Activated B cell treated with CpG ODN at 0.5 μM for 24 hours (primary cell): ENCODE measurements at places on chromosomes 2 and 18.

DNA sequence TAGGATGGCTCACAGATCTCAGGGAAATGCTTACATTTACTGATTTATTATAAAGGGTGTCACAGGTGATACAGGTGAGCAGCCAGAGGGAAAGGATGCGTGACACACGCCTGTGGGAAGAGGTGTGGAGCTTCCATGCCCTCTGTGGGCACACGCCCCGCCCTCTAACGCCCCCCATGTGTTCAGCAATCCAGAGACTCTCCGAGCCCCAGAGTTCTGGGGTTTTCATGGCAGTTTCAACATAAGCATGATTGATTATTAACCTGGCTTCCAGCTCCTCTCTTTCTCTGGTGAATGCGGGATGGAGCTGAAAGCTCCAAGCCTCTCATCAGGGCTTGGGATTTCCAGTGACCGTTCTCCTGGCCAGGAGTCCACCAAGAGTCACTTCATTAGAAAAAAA is 34.3 kb upstream of the ODC1 start:
- DNase-seq, result no peak
- H3K4me3 ChIP-seq, result no peak overlapping the region
- peaks cover 8% of the 10 kb centered on the region for H3K4me1 ChIP-seq
- H3K36me3 ChIP-seq, result no peaks in the 10 kb centered on the region

- DNase-seq, result no peak
- H3K36me3 ChIP-seq, result peaks cover 2% of the 10 kb centered on the region
- no peak overlapping the region for H3K27ac ChIP-seq
- no peak overlapping the region for H3K4me3 ChIP-seq
- peaks cover 41% of the 10 kb centered on the region for H3K27me3 ChIP-seq
These were observed 81.5 kb upstream of the SMAD2 start for GRCh38 chr18:48011926-48012465.

DNA sequence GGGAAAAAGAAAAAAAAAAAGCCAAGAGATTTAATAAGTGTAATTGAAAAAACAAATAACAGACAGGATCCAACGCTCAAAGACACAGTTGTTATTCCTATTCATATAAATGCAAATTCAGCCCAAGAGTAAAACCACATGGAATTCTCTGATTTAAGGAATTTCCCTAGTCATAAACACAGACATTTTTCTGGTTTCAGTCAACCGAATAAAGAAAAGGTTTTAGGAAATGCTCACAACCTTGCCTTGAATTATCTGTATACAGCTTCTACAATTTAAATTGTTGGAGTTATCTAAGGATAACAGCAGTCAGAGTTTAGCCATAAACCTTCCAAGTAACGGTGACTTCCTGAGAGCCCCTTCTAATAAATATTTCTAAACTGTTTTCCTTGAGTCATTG is 122.7 kb downstream of the VWC2L start:
- no peak overlapping the region for H3K4me3 ChIP-seq
- no peaks in the 10 kb centered on the region for H3K4me1 ChIP-seq
- no peak overlapping the region for H3K27ac ChIP-seq
- DNase-seq, result no peak
- H3K36me3 ChIP-seq, result no peaks in the 10 kb centered on the region
- no peaks in the 10 kb centered on the region for H3K27me3 ChIP-seq

DNA sequence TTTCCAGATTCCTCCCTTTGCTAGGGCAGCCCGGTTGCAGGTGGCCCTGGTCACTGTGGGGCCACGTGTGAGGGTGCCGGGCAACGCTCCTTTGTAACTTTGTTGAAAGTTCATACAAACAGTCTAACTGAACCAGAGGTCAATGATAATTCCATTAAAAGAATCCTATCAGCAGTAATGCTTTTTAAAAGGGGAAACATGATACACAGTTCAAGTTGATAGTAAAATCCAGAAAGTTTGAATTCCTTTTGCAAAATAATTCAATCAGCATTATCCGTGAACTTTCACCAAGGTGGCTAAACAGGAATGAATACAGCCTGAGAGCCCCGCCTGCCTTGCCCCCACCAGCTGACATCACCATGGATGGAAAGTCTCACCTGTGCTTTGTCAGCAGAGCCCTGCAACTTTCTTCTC is 166.2 kb downstream of the ACKR3 start:
- H3K27ac ChIP-seq, result no peak overlapping the region
- H3K36me3 ChIP-seq, result no peaks in the 10 kb centered on the region
- H3K4me1 ChIP-seq, result no peaks in the 10 kb centered on the region
- no peak for DNase-seq

- H3K27me3 ChIP-seq, result no peaks in the 10 kb centered on the region
- no peak overlapping the region for H3K27ac ChIP-seq
- no peak for DNase-seq
- no peaks in the 10 kb centered on the region for H3K36me3 ChIP-seq
- peaks cover 55% of the 10 kb centered on the region for H3K4me1 ChIP-seq
These were observed 27.3 kb downstream of the LPIN2 start for GRCh38 chr18:2985628-2986027.

DNA sequence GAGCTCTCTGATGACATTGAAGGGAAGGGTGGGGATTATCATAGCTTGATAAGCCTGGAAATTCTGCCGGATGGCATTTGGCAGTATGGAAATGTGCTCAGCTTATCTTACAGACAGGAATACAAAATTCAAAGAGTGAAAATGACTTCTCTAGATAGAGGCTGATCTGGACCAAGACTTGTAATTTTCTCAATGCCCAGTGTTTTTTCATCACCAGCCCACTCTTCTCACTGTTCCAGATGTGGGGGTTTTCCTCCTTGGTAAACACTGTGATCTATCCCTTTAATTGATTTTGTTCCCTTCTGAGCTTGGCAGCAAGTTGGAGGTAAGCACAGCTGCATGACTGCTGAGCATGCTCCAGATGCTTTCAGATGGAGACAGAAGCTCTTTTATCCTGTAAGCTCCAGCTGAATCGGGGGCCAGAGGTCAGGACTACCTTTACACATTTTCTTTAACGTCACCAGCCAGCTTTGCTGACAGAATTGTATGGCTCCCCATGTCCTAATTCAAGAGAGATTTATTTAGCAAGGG is 287.4 kb upstream of the TCF4 start:
- no peaks in the 10 kb centered on the region for H3K36me3 ChIP-seq
- no peak for DNase-seq

DNA sequence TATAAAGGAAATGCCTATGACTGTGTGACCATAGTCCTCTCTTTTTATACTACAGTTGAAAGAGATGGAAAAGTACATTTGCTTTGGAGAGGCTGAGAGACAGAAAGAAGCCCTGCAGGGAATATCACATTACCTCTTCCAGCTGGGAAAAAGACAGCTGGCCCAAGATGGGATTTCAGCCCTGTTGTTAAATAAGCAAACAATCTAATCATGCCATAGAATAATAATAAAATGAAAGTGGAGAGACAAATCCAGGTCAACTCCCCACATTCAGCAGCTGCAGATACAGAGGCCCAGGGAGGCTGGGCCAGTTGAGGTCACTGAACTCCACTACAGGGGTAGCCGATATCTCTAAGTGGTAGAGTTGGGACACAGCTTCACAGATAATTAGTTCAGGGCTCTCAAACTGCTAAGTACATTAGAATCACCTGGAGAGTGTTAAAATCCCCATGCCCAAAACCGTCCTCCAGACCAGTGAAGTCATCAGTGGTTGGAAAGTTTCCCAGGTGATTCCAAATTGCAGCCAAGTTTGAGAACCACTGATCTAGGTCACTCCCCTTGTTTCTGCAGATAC is 81.9 kb downstream of the MOGAT1 start:
- peaks cover 6% of the 10 kb centered on the region for H3K4me1 ChIP-seq
- peaks cover 6% of the 10 kb centered on the region for H3K27me3 ChIP-seq
- H3K27ac ChIP-seq, result no peak overlapping the region
- H3K4me3 ChIP-seq, result no peak overlapping the region
- no peak for DNase-seq

- H3K4me1 ChIP-seq, result no peaks in the 10 kb centered on the region
- no peaks in the 10 kb centered on the region for H3K36me3 ChIP-seq
- no peak overlapping the region for H3K27ac ChIP-seq
- H3K27me3 ChIP-seq, result no peaks in the 10 kb centered on the region
- no peak overlapping the region for H3K4me3 ChIP-seq
These were observed 1311.0 kb upstream of the FAM98A start for GRCh38 chr2:34909992-34910705.

GRCh38 chr18:56326336-56327072 is 311.9 kb downstream of the TXNL1 start:
- H3K27me3 ChIP-seq, result no peaks in the 10 kb centered on the region
- DNase-seq, result no peak
- no peak overlapping the region for H3K27ac ChIP-seq
- no peaks in the 10 kb centered on the region for H3K36me3 ChIP-seq

DNA sequence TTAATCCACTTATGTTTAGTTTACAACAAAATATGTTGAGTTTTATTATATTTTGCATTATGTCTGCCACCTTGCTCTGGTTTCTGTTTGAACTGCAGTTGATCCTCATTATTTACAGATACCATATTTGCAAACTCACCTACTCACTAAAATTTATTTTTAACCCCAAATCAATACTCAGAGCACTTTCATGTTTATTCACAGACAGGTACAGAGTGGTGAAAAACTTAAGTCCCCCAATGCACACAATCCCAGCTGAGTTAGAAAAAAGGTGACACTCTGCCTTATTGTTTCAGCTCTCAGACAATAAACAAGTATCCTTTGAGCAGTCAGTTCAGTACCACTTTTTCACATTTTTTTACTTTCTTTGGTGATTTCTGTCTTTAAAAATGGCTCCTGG is 13.7 kb downstream of the GCG start:
- no peak for DNase-seq
- H3K27ac ChIP-seq, result no peak overlapping the region
- H3K27me3 ChIP-seq, result peaks cover 9% of the 10 kb centered on the region

- no peaks in the 10 kb centered on the region for H3K36me3 ChIP-seq
- H3K4me1 ChIP-seq, result no peaks in the 10 kb centered on the region
- DNase-seq, result no peak
- H3K27ac ChIP-seq, result no peak overlapping the region
- peaks cover 24% of the 10 kb centered on the region for H3K27me3 ChIP-seq
- H3K4me3 ChIP-seq, result no peak overlapping the region
These were observed 66.1 kb downstream of the CIB4 start for GRCh38 chr2:26574900-26575560.

DNA sequence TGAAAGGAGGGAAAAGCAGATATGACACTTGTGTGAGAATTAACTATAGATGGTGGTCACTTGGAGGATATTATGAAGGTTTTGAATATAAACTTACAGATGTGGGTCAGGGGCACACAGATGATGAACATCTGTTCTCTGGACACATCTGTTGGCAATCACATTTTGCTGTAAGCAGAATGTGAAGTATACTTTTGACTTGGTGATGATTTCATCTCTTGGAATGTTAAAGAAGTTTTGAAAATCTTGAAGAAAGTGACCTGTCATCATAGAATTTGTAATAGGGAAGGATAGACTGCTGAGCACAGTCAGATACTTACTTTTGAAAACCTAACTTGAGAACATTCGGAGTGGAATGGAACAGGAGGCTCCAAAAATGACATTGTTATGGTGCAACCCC is 40.2 kb downstream of the PIKFYVE start:
- peak overlapping the region; percentile 3 for H3K27ac ChIP-seq
- H3K36me3 ChIP-seq, result peaks cover 54% of the 10 kb centered on the region
- peaks cover 18% of the 10 kb centered on the region for H3K4me1 ChIP-seq
- H3K4me3 ChIP-seq, result no peak overlapping the region

DNA sequence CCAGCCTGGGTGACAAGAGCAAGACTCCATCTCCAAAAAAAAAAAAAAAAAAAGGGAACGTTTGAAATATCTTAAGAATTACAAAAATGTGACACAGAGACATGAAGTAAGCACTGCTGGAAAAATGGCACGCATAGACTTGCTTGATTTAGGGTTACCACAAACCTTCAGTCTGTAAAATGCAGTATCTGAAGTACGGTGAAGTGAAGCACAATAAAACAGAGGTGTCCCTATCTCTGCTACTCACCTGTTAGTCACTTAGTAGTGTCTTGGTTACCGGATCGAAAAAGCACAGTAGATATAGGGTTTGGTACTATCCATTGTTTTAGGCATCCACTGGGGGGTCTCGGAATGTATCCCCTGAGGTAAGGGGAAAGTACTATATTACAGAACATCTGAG is 11.6 kb upstream of the GREB1L start:
- H3K27ac ChIP-seq, result no peak overlapping the region
- no peaks in the 10 kb centered on the region for H3K4me1 ChIP-seq
- no peaks in the 10 kb centered on the region for H3K27me3 ChIP-seq
- H3K36me3 ChIP-seq, result no peaks in the 10 kb centered on the region
- H3K4me3 ChIP-seq, result no peak overlapping the region
- no peak for DNase-seq

DNA sequence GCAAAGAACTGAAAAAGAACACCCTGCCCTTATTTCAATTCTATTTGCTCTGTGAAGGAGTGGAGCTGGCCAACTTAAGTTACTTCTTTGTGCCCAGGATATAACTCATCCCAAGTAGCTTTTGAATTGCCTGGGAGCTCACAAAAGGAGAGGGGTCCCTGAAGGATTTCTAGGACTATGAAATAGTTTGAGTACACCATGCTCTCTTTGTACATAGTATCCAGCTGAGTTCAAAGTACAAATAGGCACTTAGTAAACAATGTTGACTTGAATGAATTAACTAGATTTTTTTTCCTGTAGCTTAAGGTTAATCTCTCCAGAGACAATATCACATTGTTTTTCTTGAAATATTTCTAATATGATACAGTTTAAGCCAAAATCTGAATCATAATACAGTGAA is 47.7 kb downstream of the ZC3H15 start:
- H3K36me3 ChIP-seq, result no peaks in the 10 kb centered on the region
- peaks cover 3% of the 10 kb centered on the region for H3K27me3 ChIP-seq
- no peak overlapping the region for H3K4me3 ChIP-seq

GRCh38 chr2:205405752-205406151 is 276.5 kb upstream of the NRP2 start:
- H3K27ac ChIP-seq, result no peak overlapping the region
- H3K36me3 ChIP-seq, result no peaks in the 10 kb centered on the region
- peaks cover 2% of the 10 kb centered on the region for H3K27me3 ChIP-seq
- DNase-seq, result no peak
- H3K4me3 ChIP-seq, result no peak overlapping the region

DNA sequence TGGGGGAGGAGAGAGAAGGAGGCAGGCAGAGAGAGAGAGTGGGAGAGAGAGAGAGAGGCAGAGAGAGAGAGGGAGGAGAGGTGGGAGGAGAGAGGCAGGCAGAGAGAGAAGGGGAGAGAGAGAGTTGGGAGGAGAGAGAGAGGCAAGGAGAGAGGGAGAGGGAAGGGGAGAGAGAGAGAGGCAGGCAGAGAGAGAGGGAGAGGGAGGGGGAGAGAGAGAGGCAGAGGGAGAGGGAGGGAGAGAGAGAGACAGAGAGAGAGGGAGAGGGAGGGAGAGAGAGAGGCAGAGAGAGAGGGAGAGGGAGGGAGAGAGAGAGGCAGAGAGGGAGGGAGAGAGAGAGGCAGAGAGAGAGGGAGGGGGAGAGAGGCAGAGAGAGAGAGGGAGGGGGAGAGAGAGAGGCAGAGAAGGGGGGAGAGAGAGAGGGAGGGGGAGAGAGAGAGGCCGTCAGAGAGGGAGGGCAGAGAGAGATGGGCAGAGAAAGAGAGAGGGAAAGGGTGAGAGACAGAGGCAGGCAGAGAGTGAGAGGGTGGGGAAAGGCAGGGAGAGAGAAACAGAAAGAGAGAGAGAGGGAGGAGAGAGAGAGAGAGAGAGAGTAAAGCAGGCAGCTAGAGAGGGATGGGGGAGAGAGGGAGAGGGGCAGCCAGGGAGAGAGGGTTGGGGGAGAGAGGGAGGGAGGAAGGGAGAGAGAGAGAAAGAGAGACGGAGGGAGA is 122.2 kb upstream of the PXDN start:
- H3K36me3 ChIP-seq, result no peaks in the 10 kb centered on the region
- peaks cover 18% of the 10 kb centered on the region for H3K4me1 ChIP-seq
- no peak overlapping the region for H3K27ac ChIP-seq
- peaks cover 12% of the 10 kb centered on the region for H3K27me3 ChIP-seq
- DNase-seq, result no peak
- H3K4me3 ChIP-seq, result no peak overlapping the region
